T-helper 17 cell (primary cell): ENCODE measurements at places on chromosomes 7 and 10.

DNA sequence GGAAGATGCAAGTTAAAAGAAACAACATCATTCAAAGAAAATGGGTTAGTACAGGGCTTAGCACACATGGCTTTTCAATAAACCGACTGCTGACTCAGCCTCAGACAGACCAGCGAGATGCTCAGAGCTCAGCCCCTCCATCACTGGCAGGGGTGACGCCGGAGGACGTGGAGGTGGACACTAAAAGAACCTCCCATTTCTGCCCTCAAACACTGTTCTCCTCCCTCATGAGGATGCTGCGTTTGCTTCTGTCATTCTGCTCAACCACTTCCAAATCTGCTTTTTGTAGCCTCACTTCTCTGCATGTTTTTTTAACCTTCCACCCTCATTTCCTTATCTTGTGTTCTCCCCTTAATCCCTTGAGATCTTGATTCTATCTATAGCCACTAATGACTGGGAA is 15.3 kb downstream of the DENND11 start:
- DNase-seq, result no peak

- DNase-seq, result no peak
These were observed 9.5 kb downstream of the CPED1 start for GRCh38 chr7:120997882-120998474.

GRCh38 chr7:137091396-137091795 is 222.9 kb downstream of the CHRM2 start:
- no peak for DNase-seq

- DNase-seq, result no peak
These were observed 622.6 kb upstream of the CELF2 start for GRCh38 chr10:10394933-10395658.
